ENCODE measurements at places on chromosomes 1 and 21.

DNA sequence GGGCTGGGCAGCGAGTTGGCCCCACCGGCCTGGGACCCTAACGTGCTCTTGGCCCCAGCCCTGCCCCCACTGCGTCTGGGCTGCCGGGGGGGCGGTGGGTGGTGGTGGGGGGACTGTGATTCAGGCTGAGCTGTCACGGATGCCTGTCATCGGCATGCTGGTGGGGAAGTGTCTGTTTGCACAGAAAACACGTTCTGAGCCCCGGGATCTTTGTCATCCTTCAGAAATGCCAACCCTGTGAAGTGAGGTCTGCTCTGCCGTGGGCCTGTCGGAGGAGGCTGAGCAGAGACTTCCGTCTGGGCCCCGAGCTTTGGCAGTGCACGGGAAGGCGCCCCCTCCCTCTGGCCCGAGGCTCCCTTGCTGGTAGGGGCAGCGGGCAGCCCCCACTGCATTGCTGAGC, 24.3 kb upstream of the PLCH2 start:
- DNase-seq = peak; percentile 97

- no peak for DNase-seq
Observed at GRCh38 chr1:192889082-192889481, 80.2 kb downstream of the RGS2 start.

GRCh38 chr1:119590393-119590792, 57.7 kb downstream of the ZNF697 start:
- no peak for DNase-seq

DNA sequence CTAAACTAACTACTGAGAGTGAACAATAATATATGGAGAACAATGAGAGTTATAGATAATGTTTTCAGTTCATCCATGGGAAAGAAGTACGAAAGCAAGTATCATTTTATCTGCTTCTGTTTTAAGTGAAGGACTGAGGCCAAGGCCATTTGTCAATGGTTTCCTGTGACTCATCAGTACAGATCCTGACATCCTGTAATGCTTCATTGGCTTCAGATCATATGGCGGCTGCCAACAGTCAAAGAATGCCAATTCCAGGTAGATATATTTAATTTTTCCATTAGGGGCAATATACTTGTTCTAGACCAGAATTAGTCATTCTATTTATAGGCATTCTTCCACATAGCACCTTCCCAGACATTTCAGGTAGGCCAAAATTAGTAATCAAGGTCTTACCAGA, 97.3 kb downstream of the USH2A start:
- DNase-seq = peak; percentile 3

DNA sequence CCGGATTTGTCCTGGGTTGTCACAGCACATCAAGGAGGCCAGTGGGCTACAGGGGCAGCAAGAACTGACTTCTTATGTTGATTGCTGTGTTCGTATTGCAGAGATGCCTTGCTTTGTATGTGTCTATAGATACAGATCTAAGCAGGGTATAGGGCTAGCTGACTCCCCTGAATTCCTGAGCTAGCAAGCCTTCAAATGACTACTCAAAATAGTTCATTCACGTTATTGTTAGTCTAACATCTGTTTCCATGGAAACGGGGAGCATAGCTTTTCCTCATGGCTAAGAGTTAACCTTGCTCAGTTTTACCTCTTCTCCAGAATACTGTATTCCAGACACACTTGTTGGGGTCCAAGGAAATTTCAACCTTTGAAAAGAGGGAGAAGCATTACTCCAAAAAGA, 24.1 kb downstream of the TRIM45 start:
- peak; percentile 65 for DNase-seq

DNA sequence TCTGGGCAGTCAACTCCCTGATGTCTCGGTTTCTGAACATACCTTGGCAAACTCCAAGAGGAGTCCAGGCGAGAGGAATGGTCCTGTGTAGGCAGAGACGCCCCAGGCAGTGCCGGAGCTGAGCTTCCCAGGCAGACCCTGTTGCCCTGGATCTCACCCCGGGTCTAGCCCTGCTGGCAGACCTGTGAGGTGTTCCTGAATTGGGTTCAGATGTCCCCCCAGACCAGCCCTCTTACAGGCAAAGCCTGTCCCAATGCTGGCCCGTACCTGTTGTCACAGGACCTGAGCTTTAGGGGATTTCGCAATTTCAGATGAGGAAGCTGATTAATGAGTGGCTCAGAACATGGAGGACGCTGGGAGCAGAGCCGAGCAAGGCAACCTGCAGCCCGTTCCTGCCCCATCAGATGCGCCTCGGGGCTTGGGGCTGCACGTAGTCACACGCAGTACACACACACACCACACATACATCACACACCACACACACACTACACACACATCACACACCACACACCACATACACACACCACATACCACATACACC, 38.5 kb upstream of the PDE9A start:
- no peak for DNase-seq
